ENCODE measurements at places on chromosomes 16 and 17. TPM values are rescaled to one million over a fixed set of nuclear protein-coding genes. Genes with fewer than 3 reads are reported as not detected.

G6PC1 gene
- total RNA-seq, result not detected

PYDC1 gene
- not detected for total RNA-seq

QPRT gene
- 13.8 TPM for total RNA-seq

KRT39 gene
- not detected for total RNA-seq

- DNase-seq, result no peak
- no peak overlapping the region for H3K4me3 ChIP-seq
- H3K4me1 ChIP-seq, result no peaks in the 10 kb centered on the region
- no peaks in the 10 kb centered on the region for H3K36me3 ChIP-seq
- H3K27me3 ChIP-seq, result peaks cover 8% of the 10 kb centered on the region
Measured at GRCh38 chr16:1290063-1290501, 19.4 kb upstream of the UBE2I start.

- no peaks in the 10 kb centered on the region for H3K36me3 ChIP-seq
- no peak for DNase-seq
- H3K4me3 ChIP-seq, result no peak overlapping the region
- H3K27ac ChIP-seq, result no peak overlapping the region
Measured at GRCh38 chr16:58485184-58485887, 14.6 kb upstream of the NDRG4 start.

DNA sequence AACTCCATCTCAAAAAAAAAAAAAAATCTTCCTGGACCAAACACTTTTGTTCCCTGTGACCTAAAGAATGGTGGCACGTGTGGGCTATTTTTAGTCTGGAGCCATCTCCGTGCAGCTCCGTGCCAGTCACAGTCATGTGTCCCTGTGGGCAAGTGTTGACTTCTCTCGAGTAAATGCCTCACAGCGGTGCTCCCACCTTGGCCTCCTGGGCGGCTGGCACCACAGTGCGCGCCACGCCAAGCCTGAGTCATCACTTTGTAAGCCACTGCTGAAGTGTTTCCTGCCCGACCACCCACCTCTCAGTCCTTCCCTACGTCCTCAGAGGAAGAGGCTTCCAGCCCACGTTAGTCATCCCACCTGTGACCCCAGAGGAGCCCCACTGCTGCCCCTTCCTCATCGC, 10.9 kb upstream of the HEXD start:
- H3K27ac ChIP-seq, result no peak overlapping the region
- DNase-seq, result no peak
- no peak overlapping the region for H3K4me3 ChIP-seq
- no peaks in the 10 kb centered on the region for H3K36me3 ChIP-seq
- H3K4me1 ChIP-seq, result no peaks in the 10 kb centered on the region

- H3K4me1 ChIP-seq, result no peaks in the 10 kb centered on the region
- no peaks in the 10 kb centered on the region for H3K36me3 ChIP-seq
- H3K27ac ChIP-seq, result no peak overlapping the region
- DNase-seq, result no peak
- no peaks in the 10 kb centered on the region for H3K27me3 ChIP-seq
Measured at GRCh38 chr17:35161281-35161761, 13.7 kb downstream of the UNC45B start.

GRCh38 chr16:65745201-65745708, 621.2 kb upstream of the CDH5 start:
- H3K4me1 ChIP-seq, result no peaks in the 10 kb centered on the region
- H3K27ac ChIP-seq, result no peak overlapping the region
- no peak overlapping the region for H3K4me3 ChIP-seq
- DNase-seq, result no peak

DNA sequence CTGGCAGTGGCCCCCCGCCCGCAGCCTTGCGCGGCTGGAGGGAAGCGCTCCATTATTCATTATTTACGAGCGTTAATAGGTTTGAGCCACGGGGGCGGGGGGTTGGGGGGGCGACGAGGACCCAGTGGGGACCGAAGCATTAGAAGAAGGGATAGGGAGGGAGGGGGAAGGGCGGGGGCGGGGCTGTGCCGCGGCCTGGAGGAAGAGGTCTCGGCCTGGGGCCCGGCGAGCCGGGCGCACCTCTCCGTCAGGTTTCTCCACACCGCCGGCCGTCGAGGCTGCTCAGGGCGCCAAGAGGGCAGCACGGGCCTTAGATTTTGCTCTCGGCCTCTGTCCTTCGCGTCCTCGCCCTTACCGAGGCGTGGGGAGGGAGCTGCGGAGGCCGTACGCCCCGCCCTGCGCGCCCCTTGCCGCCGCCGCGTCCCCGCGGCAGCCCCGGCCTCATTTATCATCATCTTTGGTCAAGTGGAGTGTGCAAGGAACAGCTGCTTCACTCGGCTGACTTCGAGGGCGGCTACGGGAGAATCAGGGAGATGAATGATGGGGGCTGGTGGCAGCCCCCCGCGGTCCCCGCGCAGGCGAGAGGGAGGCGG, 54.2 kb downstream of the SREBF1 start:
- H3K27ac ChIP-seq, result peak overlapping the region; percentile 97
- peak overlapping the region; percentile 55 for H3K4me3 ChIP-seq
- H3K36me3 ChIP-seq, result no peaks in the 10 kb centered on the region
- DNase-seq, result no peak
- peaks cover 64% of the 10 kb centered on the region for H3K4me1 ChIP-seq

DNA sequence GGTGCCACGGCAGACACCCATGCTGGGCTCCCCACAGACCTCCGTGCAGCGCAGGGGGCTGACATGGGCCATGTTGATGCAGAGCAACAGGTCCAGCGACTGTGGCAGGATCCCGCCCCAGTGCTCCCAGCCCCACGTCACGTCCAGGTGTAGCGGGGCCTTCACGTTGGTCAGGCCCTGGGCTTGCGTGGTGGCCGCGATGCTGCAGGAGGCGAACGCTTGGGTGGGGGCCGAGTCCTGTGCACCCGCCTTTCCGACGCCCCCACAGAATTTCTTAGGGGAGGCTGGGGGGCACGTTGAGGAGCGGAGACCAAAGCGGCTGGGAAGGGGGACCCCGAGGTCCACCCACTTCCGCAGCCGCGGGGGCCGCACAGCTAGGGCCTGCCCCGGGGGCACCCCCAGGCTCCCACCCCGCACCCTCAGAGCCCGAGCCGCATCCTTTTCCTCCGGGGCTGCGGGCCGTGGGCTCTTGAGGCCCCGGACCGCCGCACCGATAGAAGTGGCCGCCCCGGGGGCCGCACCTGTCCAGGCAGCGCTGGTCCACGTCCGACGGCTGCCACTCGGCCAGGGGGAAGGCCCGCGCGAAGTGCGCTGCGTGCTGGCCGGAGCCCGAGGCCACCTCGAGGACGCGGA, 416 bp downstream of the METTL26 start:
- no peak for DNase-seq
- no peaks in the 10 kb centered on the region for H3K36me3 ChIP-seq
- H3K27ac ChIP-seq, result peak overlapping the region; percentile 99
- H3K4me1 ChIP-seq, result peaks cover 39% of the 10 kb centered on the region
- H3K4me3 ChIP-seq, result peak overlapping the region; percentile 96

- no peak for DNase-seq
- no peaks in the 10 kb centered on the region for H3K27me3 ChIP-seq
- peak within 1 kb of the TSS; percentile 82 for H3K27ac ChIP-seq
- H3K4me1 ChIP-seq, result peaks cover 22% of the 10 kb centered on the region
Measured at GRCh38 chr17:7328840-7329373, at the start of gene NEURL4. Gene NEURL4, minus strand, starts transcription at chr17:7329335. Its CDS starts 23 bp downstream, at chr17:7329312.

DNA sequence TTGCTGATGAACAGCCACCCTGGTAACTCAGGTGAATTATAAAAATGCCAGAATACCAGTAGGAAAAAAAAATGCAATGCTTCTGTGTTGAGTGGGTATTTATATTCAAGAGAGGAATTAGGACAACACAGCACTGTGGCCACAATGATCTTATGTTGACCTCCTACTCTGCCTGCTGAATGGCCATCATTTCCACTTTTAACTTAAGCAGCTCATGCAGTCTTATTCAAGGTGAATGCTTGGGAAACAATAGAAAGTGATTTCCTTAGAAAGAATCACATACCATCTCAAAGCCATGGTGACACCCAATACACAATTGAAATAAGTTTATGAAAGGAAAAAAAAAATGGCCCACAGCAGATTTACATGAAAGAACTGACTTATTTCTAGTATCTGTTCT, 224.0 kb downstream of the CDH8 start:
- no peak overlapping the region for H3K4me3 ChIP-seq
- H3K36me3 ChIP-seq, result no peaks in the 10 kb centered on the region
- no peaks in the 10 kb centered on the region for H3K4me1 ChIP-seq
- DNase-seq, result no peak
- H3K27ac ChIP-seq, result no peak overlapping the region
- no peaks in the 10 kb centered on the region for H3K27me3 ChIP-seq

DNA sequence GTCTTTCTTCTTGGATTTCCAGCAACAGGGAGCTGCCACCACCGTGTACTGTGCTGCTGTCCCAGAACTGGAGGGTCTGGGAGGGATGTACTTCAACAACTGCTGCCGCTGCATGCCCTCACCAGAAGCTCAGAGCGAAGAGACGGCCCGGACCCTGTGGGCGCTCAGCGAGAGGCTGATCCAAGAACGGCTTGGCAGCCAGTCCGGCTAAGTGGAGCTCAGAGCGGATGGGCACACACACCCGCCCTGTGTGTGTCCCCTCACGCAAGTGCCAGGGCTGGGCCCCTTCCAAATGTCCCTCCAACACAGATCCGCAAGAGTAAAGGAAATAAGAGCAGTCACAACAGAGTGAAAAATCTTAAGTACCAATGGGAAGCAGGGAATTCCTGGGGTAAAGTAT, 389.0 kb downstream of the MAF start:
- H3K4me3 ChIP-seq, result no peak overlapping the region
- H3K4me1 ChIP-seq, result no peaks in the 10 kb centered on the region
- H3K27ac ChIP-seq, result no peak overlapping the region
- DNase-seq, result no peak

DNA sequence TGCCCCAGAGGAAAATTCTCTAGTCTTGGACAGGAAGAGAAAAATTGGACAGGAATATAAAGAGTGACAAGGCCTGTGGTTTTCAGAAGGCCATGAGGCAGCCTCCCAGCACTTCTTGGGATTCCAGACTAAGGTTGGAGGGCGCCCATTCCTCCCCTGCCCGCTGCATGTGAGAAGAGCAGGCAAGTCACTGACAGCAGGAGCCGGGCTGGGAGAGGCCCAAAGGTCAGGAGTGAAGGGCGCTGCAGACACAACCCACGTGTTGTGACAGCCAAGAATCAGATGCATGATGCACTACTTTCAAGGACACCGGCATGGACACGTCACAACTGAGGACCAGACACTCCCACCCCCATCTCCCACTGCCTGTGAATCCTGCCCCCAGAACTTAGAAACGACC, 256.7 kb downstream of the CBLN1 start:
- H3K27me3 ChIP-seq, result no peaks in the 10 kb centered on the region
- H3K4me1 ChIP-seq, result peaks cover 12% of the 10 kb centered on the region
- no peaks in the 10 kb centered on the region for H3K36me3 ChIP-seq
- no peak overlapping the region for H3K4me3 ChIP-seq
- no peak overlapping the region for H3K27ac ChIP-seq

DNA sequence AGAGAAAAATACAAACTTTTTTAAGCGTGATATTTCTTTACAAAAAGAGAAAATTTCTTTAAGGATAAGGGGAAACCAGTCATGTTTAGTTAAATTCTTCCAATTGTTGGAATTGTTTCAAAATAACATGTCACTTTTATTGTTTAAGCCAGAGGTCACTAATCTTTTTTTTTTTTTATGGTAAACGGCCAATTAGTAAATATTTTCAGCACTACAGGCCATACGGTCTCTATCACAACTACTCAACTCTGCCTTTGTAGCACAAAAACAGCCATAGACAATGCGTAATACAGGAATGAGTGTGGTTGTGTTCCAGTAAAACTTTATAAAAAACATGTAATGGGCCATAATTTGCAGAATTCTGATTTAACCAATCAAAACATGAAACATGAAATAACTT, 401.4 kb downstream of the GRIN2A start:
- H3K4me1 ChIP-seq, result no peaks in the 10 kb centered on the region
- H3K4me3 ChIP-seq, result no peak overlapping the region

- no peaks in the 10 kb centered on the region for H3K27me3 ChIP-seq
- H3K36me3 ChIP-seq, result no peaks in the 10 kb centered on the region
- DNase-seq, result peak; percentile 43
- no peak overlapping the region for H3K4me3 ChIP-seq
- no peak overlapping the region for H3K27ac ChIP-seq
Measured at GRCh38 chr17:33056399-33057146, 64.9 kb downstream of the SPACA3 start.

- DNase-seq, result no peak
- H3K4me3 ChIP-seq, result no peak overlapping the region
- no peak overlapping the region for H3K27ac ChIP-seq
- no peaks in the 10 kb centered on the region for H3K36me3 ChIP-seq
- no peaks in the 10 kb centered on the region for H3K4me1 ChIP-seq
Measured at GRCh38 chr16:5042574-5043171, 8.9 kb upstream of the NAGPA start.

GRCh38 chr16:21092951-21093350, 57.7 kb downstream of the DNAH3 start:
- no peaks in the 10 kb centered on the region for H3K36me3 ChIP-seq
- H3K4me1 ChIP-seq, result no peaks in the 10 kb centered on the region
- H3K27ac ChIP-seq, result no peak overlapping the region
- no peak overlapping the region for H3K4me3 ChIP-seq
- no peaks in the 10 kb centered on the region for H3K27me3 ChIP-seq

DNA sequence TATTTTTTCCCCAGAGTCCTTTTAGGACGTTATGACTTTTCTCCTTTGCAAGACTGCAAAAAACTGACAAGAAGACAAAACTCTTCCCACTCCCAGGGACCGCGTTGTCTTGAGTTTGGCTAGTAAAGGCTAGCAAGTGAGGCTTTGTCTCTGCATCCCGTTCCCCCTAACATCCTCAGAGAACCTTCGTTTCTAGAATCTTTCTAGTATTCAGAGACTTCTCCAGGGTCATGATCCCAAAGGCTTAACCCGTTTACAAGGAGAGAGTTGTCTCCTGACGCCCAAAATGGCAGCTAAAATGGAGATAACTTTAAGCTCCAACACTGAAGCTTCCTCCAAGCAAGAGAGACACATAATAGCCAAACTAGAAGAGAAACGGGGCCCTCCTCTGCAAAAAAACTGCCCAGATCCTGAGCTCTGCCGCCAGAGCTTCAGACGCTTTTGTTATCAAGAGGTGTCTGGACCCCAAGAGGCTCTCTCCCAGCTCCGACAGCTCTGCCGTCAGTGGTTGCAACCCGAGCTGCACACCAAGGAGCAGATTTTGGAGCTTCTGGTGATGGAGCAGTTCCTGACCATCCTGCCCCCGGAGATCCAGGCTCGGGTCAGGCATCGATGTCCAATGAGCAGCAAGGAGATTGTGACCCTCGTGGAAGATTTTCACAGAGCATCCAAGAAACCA, 843 bp downstream of the ZNF174 start:
- DNase-seq, result no peak
- peak overlapping the region; percentile 70 for H3K27ac ChIP-seq
- peak overlapping the region; percentile 98 for H3K4me3 ChIP-seq
- peaks cover 34% of the 10 kb centered on the region for H3K4me1 ChIP-seq
- H3K27me3 ChIP-seq, result no peaks in the 10 kb centered on the region

All from vagina (tissue), 2 donors.